Endodermal cell (in vitro differentiated cells): ENCODE measurements at places on chromosomes 7 and 10. TPM values are rescaled to one million over a fixed set of nuclear protein-coding genes. Genes with fewer than 3 reads are reported as not detected.
A peak's percentile ranks its signal among the peaks of the same experiment; 100 is the strongest.

The CFAP70 gene
- 0.58 to 0.82 TPM (median 0.61 TPM) in 3 replicates for total RNA-seq

The NFE2L3 gene
- 15.7 to 26.7 TPM (median 20.2 TPM) in 3 replicates for total RNA-seq

The ZNF277 gene
- 17.9 to 24.1 TPM (median 20.3 TPM) in 3 replicates for total RNA-seq

DNA sequence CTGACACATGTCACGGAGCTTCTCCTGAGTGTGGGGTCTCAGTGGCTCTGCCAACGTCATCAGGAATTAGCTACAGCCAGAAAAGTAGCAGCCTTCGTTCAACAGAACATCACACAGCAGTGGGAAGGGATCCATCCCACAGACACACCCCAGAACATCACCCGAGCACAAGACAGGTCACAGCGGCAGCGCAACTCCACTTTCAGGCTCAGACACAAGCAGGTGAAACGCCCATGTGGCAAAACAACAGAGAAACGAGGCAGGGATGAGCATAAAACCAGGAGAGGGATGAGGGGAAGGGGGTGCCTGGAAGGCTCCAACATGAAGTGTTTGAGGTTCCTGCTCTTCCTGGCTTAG, 44.8 kb downstream of the CAMK2B start:
- no peaks in the 10 kb centered on the region for H3K27me3 ChIP-seq
- H3K36me3 ChIP-seq = no peaks in the 10 kb centered on the region
- DNase-seq = peak; percentile 36
- H3K4me3 ChIP-seq = no peak overlapping the region

- H3K27ac ChIP-seq = no peak overlapping the region
- no peak for DNase-seq
- no peaks in the 10 kb centered on the region for H3K27me3 ChIP-seq
Measured at GRCh38 chr10:30349967-30350735, 1.1 kb upstream of the MTPAP start.

DNA sequence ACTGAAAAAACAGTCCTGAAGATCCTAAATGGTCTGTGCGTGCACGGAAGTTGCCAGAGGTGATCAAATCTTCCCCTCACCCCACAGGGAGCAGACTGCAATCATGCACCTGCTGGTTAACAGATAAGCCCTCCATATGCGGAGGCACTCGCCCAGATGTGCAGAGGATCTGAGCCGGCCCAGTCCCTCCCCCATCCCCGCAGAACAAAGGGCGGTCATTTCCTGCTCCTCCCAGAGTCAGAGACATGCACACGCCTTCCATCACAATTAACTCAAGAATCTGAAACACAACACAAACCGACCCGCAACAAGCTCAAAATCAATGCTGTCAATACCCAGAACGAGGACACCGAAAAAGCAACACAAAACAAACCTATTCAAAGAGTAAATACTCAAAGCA, 24.2 kb downstream of the CRTAC1 start:
- no peaks in the 10 kb centered on the region for H3K27me3 ChIP-seq
- H3K36me3 ChIP-seq = no peaks in the 10 kb centered on the region
- DNase-seq = peak; percentile 80

- no peak for DNase-seq
- no peak overlapping the region for H3K4me3 ChIP-seq
- H3K36me3 ChIP-seq = no peaks in the 10 kb centered on the region
- peaks cover 6% of the 10 kb centered on the region for H3K27me3 ChIP-seq
Measured at GRCh38 chr7:91295576-91295975, 31.3 kb downstream of the FZD1 start.

DNA sequence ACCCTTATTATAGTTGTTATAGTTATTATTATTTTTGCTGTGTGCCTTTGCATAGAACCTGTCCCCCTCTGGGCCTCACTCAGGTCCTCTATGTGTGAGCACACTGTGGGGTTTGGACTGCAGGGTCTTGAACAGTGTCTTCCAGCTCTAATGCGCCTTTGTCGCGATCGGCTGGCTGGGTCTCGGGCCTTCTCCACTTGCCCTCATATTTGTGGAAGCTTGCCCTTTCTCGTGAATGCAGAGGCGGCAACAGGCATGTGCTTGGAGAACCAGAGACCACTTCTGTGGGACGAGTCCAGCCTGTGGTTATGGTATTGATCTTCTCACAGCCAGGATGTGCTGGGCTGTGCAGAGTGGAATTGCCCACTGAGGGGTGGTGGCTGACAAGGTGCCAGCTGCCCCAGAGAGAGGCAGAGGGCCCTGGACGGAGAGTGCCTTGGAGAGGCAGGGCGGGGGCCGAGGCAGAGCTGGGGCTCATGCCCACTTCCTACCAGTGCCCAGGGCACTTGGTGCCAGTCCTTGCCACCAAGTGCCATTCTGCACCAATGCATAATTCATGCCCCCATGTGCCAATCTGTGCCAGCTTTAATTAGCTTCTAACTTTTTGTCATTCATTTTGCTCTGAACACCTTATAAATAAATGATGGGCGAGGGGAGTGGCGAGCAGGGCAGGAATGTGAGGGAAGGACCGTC, 6.8 kb upstream of the CDH23 start:
- no peak overlapping the region for H3K4me3 ChIP-seq
- no peak overlapping the region for H3K27ac ChIP-seq
- DNase-seq = peak; percentile 36
- H3K4me1 ChIP-seq = no peaks in the 10 kb centered on the region
- peaks cover 31% of the 10 kb centered on the region for H3K27me3 ChIP-seq

- no peak for DNase-seq
- peaks cover 5% of the 10 kb centered on the region for H3K36me3 ChIP-seq
- H3K4me1 ChIP-seq = peaks cover 9% of the 10 kb centered on the region
- H3K27ac ChIP-seq = peak overlapping the region; percentile 92
- peak overlapping the region; percentile 5 for H3K4me3 ChIP-seq
Measured at GRCh38 chr7:156666368-156667109, 26.0 kb downstream of the RNF32 start.

DNA sequence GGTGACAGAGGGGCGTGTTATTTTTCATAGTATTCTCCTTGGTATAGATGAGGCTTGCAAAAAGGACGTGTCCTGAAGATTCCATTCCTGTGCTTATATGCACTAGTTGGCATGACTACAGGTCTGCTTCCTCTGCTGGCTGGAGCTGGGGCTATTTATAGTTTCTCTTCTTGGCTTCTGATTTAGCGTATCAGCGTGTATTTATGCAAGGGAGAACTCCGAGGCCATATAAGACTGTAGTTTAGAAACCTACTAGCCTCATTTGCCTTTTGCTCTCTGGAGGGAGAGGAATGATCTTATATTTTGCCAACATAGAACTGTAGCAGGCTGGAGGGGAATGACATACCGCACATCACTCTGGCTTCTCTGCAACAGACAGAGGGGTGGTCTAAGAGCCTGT, 39.7 kb downstream of the CACNB2 start:
- no peak overlapping the region for H3K4me3 ChIP-seq
- no peaks in the 10 kb centered on the region for H3K36me3 ChIP-seq
- no peaks in the 10 kb centered on the region for H3K4me1 ChIP-seq
- peak overlapping the region; percentile 5 for H3K27ac ChIP-seq

DNA sequence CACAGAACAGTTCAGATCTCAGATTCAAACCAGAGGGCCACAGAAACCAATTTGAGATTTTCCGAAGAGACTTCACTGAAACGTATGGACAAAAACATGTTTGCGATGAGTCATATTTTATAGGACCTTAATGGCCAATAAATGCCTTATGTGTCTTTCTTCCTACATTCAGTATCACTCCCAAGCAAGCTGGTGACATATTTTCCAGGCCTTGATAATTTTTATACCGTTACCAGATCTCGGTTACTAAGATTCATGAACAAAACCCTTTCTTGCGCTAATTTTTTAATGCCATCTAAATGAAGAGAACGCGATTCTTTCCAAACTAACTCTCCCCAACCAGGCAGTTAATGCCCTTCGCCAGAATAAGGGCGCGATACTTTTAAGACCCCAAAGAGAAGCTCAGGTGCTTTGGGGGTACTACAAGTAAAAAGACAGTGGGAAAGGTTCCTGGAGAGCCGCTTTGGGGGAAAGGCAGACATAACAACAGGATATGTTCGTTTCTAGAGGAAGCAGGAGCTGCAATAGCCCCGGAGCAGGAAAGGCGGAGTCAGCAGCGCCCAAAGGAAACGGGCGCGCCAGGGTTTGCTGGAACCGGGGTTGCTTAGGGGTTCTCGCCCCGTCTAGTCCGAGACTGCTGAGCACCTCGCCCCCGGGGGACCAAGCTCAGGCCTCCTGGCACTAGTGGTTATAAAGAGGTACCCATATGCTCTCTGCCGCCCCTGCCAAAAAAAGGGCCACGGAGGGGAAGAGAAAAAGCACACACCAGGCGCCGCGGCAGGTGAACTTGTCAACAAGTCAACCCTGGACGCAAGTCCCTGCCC, 884 bp downstream of the ICA1 start:
- no peaks in the 10 kb centered on the region for H3K36me3 ChIP-seq
- H3K27me3 ChIP-seq = peaks cover 28% of the 10 kb centered on the region
- no peak overlapping the region for H3K27ac ChIP-seq
- peak overlapping the region; percentile 87 for H3K4me3 ChIP-seq
- no peak for DNase-seq
- H3K4me1 ChIP-seq = no peaks in the 10 kb centered on the region

DNA sequence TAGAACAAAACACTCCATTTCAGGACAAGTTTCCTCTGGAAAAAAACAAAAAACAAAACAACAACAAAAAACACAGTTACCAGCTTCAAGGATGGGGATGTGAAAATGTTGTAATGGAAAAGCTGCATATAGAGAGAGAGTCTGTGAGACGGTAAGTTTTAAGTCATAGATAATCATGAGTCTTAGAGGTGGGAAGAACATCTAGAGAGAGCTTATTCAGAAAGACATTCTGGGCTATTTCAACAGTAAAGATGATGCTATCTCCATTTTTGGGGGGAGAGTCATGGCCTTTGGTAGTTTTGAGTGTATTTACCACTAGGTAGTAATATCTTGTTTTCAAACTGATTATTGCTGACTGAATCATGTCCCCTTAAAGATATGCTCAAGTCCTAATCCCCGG, 23.3 kb upstream of the INPP5F start:
- H3K27me3 ChIP-seq = no peaks in the 10 kb centered on the region
- no peak for DNase-seq
- no peak overlapping the region for H3K27ac ChIP-seq
- H3K4me3 ChIP-seq = no peak overlapping the region
- no peaks in the 10 kb centered on the region for H3K36me3 ChIP-seq

GRCh38 chr10:68897336-68897741, 3.8 kb upstream of the DDX50 start:
- no peak overlapping the region for H3K4me3 ChIP-seq
- no peak overlapping the region for H3K27ac ChIP-seq
- no peaks in the 10 kb centered on the region for H3K27me3 ChIP-seq
- H3K36me3 ChIP-seq = no peaks in the 10 kb centered on the region
- peak; percentile 84 for DNase-seq

GRCh38 chr7:29892231-29892630, 85.9 kb downstream of the WIPF3 start:
- H3K4me3 ChIP-seq = no peak overlapping the region
- no peaks in the 10 kb centered on the region for H3K36me3 ChIP-seq
- no peaks in the 10 kb centered on the region for H3K4me1 ChIP-seq
- no peak overlapping the region for H3K27ac ChIP-seq
- DNase-seq = no peak

- H3K27ac ChIP-seq = no peak overlapping the region
- no peak for DNase-seq
- H3K4me1 ChIP-seq = peaks cover 7% of the 10 kb centered on the region
Measured at GRCh38 chr10:76548716-76549115, 1088.9 kb downstream of the KCNMA1 start.

DNA sequence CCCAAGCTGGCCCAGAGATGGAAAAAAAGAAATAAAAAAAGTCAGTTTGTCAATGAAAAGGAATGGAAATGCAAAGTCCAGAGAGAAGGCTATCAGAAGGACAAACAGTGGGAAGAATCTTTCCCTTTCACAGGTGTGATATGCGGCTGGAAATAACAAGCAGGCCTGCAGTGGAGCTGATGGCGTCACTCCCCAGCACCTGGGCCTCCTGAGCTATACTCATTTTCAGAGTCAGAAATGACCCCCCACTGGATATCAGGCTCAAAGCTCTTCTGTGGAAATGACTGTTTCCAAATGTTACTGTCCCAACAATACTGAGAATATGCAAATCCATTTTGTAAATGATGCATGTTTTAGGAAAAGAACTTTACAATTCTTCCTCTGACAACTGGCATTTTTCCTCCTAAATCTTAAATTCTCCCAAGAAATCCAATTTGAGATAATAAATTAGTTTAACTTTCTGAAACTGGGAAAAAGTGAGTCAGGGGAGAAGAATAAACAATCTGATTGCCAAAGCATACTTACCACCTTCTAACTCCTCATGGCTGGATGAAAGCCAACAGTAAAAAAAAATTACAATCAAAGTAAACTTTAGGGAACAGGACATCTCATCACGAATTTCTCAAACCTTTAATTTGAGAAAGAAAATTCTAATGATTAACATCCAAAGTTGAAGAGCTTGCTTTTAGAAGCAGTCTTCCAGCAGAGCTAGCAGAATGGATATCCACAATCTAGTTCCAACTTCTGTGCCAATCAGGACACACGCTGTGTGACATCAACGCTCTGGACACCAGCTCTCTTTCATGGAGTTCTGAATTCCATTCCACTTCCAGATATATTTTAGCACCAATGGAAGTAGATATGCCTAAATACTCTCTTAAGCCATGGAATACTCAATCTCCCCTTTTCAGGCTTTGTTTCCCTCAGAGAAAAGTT, 5.3 kb upstream of the CUZD1 start:
- no peaks in the 10 kb centered on the region for H3K27me3 ChIP-seq
- no peak overlapping the region for H3K27ac ChIP-seq
- no peak for DNase-seq
- H3K4me3 ChIP-seq = no peak overlapping the region
- H3K36me3 ChIP-seq = no peaks in the 10 kb centered on the region
- H3K4me1 ChIP-seq = peaks cover 2% of the 10 kb centered on the region

GRCh38 chr10:106592396-106592795, 572.1 kb downstream of the SORCS1 start:
- H3K36me3 ChIP-seq = peaks cover 20% of the 10 kb centered on the region
- H3K27ac ChIP-seq = no peak overlapping the region
- no peaks in the 10 kb centered on the region for H3K27me3 ChIP-seq
- H3K4me3 ChIP-seq = no peak overlapping the region
- H3K4me1 ChIP-seq = no peaks in the 10 kb centered on the region

GRCh38 chr10:123327450-123327849, 173.2 kb downstream of the BUB3 start:
- no peaks in the 10 kb centered on the region for H3K36me3 ChIP-seq
- no peak overlapping the region for H3K4me3 ChIP-seq
- no peaks in the 10 kb centered on the region for H3K27me3 ChIP-seq
- H3K4me1 ChIP-seq = no peaks in the 10 kb centered on the region

GRCh38 chr10:117175901-117176534, 21.3 kb upstream of the KCNK18 start:
- peaks cover 64% of the 10 kb centered on the region for H3K27me3 ChIP-seq

DNA sequence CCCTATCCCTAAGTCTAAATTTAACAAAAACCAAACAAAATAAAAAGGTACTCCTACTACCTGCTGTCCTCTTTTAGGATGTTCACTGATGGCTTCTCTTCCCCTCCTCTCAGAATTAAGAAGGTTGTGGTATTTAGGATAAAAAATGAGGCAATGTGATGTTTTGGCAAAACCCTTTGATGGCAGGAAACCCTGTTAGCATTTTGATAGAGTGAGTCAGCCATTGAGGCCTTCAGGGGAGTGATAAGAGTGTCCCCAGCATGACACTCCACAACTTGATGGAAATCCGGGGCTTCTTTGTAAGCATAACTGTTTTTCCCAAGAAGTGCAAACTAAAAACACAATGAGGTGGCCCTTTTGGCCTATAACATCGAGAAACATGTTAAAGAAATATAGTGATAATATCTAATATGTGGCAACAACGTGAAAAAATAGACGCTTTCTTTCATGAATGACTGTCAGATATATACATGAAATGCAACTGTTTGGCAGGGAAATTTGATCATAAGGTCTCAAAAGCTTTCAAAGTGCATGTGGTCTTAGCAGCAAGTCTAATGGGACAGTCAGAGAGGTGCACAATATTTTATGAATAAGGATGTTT, 55.0 kb downstream of the PRTFDC1 start:
- H3K4me1 ChIP-seq = no peaks in the 10 kb centered on the region
- H3K27me3 ChIP-seq = no peaks in the 10 kb centered on the region
- no peaks in the 10 kb centered on the region for H3K36me3 ChIP-seq
